ENCODE measurements at places on chromosomes 4 and X. TPM values are rescaled to one million over a fixed set of nuclear protein-coding genes. Genes with fewer than 3 reads are reported as not detected.

DNA sequence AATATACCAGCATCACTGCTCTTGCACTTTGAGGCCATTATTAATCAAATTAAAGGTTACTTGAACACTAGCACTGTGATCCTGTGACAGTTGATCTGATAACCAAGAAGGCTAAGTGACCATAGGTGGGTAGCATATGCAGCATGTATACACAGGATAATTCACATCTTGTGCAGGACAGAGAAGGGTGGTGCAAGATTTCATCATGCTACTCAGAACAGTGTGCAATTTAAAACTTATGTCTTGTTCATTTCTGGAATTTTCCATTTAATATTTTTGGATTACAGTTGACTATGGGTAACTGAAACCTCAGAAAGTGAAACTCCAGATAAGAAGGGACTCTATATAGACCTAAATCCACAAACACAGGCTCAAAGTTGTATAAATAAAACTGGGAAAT is 78.2 kb upstream of the PDE5A start:
- no peak overlapping the region for H3K27ac ChIP-seq
- no peak for DNase-seq
- H3K27me3 ChIP-seq = no peaks in the 10 kb centered on the region
- H3K4me1 ChIP-seq = no peaks in the 10 kb centered on the region
- H3K4me3 ChIP-seq = no peak overlapping the region

Gene ADGRG4
- not detected for total RNA-seq

Gene ACSL4
- 32.5 TPM for total RNA-seq

Gene NXF2B
- not detected for total RNA-seq

Gene RENBP
- total RNA-seq = 7.6 TPM

DNA sequence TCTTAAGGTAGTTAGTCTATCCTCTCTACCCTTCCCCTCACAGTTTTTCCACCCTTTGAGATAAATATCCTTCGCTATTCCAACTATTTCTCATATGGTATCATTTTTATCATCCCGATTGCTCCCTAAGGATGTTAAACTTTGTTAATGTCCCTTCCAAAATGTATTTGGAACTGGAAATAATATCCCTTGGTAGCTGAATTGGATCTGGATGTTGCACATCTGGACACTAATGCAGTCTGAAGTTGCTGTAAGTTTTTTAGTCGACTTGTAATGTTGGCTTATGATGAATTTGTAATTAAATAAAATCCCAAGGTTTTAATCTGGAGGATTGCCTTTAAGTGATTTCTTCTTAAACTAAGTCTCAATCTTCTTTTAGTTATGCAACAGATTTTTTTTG is 22.5 kb downstream of the XIAP start:
- no peaks in the 10 kb centered on the region for H3K27me3 ChIP-seq
- no peak for DNase-seq
- H3K27ac ChIP-seq = no peak overlapping the region
- H3K4me1 ChIP-seq = peaks cover 14% of the 10 kb centered on the region
- H3K4me3 ChIP-seq = no peak overlapping the region
- H3K36me3 ChIP-seq = no peaks in the 10 kb centered on the region
